Dorsolateral prefrontal cortex (tissue), 122 donors: ENCODE measurements at places on chromosomes 2 and 18. TPM values are rescaled to one million over a fixed set of nuclear protein-coding genes. Genes with fewer than 3 reads are reported as not detected.

DNA sequence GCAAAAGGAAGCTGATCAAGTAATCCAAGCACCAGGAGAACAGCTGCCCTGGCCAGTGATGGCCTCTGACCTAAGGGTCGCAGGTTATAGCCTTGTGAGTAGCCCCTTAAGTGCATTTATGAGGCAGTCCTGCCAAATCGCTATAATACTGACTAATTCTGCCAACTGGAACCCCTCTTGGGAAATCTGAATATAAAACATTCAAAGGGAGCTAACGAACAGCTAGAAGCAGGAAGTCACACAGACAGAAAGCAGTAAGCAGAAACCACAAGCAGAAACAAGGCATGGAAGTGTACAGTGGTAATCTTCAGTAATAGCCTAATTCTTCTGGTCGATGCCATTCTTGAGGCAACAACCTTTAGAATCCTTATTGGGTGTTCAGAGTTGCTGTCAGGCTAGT lies 521.3 kb downstream of the METTL4 start:
- DNase-seq = no peak

GRCh38 chr2:232316461-232317330 lies 61.9 kb upstream of the ALPP start:
- no peak for DNase-seq

DNA sequence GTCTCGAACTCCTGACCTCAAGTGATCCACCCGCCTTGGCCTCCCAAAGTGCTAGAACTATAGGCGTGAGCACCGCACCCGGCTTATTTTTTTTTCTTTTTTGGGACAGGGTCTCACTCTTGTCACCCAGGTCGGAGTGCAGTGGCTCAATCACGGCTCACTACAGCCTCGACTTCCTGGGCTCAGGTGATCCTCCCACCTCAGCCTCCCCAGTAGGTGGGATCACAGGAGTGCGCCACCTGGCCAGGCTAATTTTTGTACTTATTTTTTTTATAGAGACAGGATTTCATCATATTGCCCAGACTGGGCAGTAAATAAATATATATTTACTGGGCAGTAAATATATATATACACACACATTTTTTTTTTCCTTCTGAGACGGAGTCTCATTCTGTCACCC lies 2.6 kb downstream of the ATP5F1A start:
- DNase-seq = no peak

DNA sequence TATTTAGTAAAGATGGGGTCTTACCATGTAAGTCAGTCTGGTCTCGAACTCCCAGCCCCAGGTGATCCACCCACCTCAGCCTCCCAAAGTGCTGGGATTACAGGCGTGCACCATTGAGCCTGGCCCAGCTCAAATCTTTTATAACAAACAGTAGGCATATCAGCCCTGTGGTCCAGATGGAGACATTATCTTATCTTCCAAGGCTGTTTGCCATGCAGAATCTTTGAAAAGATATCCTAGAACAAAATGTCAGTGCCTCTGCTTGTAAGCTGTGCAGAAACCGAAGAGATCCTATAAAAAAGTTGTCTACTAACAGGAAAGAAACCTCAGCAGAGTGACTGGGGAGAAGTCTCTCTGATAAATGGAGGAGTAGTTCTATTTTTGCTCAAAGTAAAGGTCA lies 142.1 kb downstream of the PTH2R start:
- DNase-seq = no peak

- DNase-seq = no peak
These were observed 8.8 kb upstream of the MBD2 start for GRCh38 chr18:54233228-54233625.

- DNase-seq = peak; percentile 16
These were observed 312.5 kb upstream of the HS6ST1 start for GRCh38 chr2:128630974-128631697.

DNA sequence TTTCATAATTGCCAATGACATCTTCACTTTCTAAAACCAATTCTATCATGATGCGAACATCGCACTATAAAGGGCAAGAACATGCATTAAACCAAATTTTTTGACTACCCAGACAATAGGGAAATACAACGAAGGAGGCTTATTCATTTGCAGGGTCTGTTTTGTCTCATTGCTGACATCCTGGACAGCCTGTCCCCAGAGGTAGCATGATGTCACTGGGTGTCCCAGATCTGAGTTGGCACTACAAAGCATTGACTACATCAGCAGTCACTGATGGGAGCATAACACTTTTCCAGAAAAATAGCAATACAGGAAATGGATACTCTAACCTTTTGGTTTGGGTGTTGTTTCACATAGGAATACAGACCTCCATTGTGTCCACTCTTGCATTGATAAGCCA lies 180.3 kb downstream of the TMEM182 start:
- no peak for DNase-seq

- DNase-seq = no peak
These were observed 35.7 kb downstream of the STEAP3 start for GRCh38 chr2:119259296-119259860.

DNA sequence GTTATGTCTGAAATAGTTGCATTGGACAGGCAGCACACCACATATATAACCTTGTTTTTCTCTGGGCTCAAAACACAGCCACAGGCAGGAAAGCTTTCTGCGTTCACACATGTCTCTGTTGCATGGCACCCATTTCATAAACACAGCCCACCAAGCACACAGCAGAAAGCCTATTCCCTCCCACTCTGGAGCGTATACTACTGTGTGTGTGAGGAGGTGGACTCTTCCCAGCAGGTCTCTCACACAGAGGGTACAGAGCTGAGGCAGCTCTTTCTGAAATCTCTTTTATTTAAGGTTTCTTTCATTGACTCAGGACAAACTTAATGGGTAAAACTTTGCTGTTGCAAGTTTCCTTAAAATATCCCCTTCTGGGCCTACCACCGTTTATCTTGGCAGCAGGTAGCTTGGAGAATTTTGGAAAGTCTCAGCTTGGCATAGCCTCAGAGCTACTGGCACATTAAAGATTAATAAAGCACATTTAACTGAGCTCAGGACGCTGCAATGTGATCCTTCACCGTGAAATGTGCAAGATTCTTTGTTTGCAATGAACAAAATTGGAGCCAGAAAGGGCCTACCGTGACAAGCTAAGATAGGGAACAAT lies 105.1 kb upstream of the NCKAP5 start:
- no peak for DNase-seq

GRCh38 chr2:10000541-10000940 lies 42.8 kb upstream of the KLF11 start:
- peak; percentile 18 for DNase-seq

GRCh38 chr18:9930299-9930884 lies 16.6 kb downstream of the VAPA start:
- no peak for DNase-seq

- DNase-seq = no peak
These were observed 99.3 kb downstream of the GAREM1 start for GRCh38 chr18:32371384-32371783.

GRCh38 chr2:60932954-60933353 lies 51.6 kb downstream of the REL start:
- DNase-seq = no peak

The KIAA2012 gene
- 3.2 TPM for total RNA-seq

The STON1 gene
- total RNA-seq = 2.9 TPM
